CD8-positive, alpha-beta T cell (primary cell): ENCODE measurements at places on chromosomes 16 and 17.

- DNase-seq: peak; percentile 6
These were observed 521 bp downstream of the GGA2 start for GRCh38 chr16:23509782-23510163.

GRCh38 chr17:50161911-50162288 lies 3.9 kb upstream of the SGCA start:
- no peak for DNase-seq

DNA sequence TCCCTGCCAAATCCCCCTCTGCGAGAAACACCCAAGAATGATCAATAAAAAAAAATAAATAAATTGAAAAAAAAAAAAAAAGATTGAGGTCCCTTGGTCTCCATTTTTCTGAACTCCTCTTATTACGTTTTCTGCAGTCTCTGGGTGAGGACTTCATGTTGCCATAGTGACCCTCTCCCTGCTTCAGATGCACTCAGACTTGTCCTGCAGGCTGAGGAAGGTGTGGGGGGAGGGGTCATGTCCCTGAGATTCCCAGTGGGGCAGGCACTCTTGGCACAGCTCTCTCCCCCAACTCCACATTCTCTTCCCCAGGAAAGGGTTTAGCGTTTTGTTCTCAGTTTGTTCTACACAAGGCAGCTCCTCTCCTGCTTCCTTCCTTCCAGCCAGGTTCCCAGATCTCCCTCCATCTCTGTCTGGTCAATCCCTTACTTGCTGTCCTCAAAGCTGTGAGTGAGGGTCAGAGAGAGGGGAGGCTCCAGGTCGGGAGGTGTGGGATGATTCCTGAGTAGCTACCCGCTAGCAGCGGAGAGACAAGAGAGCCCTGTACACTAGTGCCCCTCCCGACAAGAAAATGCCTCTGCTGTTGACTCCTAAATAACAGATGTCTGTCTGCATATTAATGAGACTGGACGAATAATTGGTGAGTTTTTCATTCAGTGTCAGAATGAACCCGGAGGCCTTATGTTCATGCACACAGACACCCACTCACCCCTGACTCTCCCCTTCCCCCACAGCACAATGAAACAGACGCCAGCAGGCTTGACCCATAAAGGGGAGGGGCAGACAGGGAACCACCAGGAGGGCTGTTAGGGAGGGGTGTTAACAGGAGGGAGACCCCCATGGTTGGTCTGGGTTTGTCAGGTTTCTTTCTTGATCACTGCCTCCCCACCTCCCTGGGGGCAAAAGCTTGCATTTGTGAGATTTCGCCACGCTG lies 9.2 kb downstream of the RND2 start:
- DNase-seq: no peak

GRCh38 chr17:978103-979093 lies 1.2 kb downstream of the NXN start:
- no peak for DNase-seq

GRCh38 chr17:19718613-19719354 lies 2.4 kb upstream of the SLC47A2 start:
- no peak for DNase-seq

DNA sequence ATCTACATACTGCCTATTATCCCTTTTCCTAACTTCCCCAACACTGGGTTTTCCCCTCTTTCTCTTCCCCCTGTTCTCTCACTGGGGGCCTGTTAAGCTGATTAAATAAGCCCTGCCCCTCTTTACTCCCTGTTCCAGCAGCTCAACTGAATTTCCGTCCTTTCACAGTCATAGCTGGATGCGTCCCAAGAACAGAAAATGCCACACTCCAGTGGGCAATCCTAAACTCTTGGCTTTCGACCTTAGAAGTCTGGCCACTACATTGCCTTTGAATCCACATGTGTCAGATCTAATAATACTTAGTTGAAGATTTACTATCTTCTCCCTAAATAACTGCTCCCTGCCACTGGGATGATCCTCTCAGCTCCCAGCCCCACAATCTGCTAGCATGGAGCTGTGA lies 34.5 kb downstream of the KCNJ16 start:
- no peak for DNase-seq

DNA sequence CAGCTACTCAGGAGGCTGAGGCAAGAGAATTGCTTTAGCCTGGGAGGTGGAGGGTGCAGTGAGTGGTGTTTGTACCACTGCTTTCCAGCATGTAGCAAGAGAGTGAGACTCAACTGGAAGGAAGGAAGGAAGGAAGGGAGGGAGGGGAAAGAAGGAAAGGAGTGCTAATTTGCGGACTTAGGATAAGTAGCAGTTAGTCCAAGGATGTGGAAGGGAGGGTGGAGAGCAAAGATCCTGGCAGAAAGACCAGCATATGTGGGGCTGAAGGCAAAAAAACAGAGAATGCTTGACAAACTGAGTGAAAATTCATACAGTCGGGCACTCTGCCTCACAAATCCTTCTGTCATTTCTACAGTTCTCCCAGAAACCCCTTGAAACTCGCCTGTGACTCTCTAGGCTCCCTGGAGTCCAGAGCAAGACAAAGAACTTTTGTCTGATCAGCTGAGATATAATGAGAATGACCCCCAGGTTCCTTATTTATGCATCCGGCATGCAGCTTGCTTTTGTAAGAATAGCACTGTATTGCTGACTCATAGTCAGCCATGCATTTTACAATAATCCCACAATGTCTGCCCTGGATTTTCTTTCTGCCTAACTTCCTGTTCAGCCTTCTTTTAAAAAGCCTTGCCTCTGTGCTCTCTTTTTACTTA lies 31.5 kb downstream of the CDK5RAP3 start:
- no peak for DNase-seq

- DNase-seq: no peak
These were observed 1507.4 kb downstream of the CDH11 start for GRCh38 chr16:63614429-63614828.

DNA sequence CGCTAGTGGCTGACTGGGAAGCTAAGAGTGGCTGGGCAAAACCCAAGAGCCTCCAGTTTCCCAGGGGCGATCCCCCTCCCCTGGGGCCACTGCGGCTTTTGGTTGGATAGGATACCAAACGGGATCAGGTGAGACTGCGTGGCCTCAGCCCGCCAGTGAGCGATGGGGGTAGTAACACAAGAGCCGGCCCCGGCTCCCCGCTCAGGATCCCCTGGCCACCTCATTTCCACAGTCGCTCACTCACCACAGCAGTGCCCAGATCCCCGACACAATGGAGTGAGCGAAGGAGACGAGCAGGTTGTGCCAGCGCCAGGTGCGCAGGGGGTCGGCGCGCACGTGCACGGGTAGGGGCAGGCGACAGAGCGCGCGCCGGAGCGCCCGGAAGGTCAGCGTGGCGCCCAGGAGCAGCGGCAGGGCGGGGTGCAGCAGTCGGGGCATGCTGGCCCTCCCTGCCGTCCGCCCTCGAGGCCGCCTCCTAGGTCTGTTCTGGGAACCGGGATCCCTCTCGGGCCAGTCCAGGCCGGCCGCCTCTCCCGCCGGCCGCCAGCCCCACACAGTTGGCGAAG lies 290 bp downstream of the TLCD1 start:
- DNase-seq: no peak

GRCh38 chr17:51491416-51491815 lies 231.1 kb downstream of the UTP18 start:
- DNase-seq: no peak

GRCh38 chr16:84891149-84891795 lies 71.5 kb downstream of the CRISPLD2 start:
- DNase-seq: no peak

DNA sequence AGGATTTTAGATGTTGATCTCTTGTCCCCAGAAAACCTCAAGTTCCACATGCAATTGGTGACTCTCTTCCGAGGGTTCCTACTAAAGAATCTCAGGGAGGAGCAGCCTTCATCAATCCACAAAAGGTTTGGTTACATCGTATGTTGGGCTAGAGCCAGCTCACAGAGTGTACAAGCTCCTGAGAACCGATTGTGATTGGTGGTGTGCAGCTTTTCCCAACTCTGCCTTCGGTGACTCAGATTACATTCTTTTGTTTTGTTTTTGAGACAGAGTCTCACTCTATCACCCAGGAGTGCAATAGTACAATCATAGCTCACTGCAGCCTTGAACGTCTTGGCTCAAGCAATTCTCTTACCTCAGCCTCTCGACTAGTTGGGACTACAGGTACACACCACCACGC lies 172.4 kb downstream of the PMP22 start:
- no peak for DNase-seq

DNA sequence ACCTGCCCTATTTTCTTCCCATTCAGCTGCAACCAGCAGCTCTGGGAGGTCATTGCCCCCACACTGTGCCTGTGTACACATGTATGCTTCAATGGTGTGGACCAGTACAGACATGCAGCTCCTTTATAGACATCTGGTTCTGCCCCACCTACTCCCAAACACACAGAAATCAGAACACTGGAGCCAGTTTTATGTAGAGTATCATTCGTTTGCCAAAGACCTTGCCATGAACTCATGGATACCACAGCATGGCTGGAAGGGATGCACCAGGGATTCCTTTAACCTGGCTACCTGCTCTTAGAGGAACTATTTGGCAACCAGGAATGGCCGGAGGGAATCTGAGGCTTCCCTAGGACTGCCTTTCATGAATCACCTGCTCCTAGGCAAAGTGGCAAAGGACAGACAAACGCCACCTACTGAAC lies 60.4 kb downstream of the ZFHX3 start:
- no peak for DNase-seq
